ENCODE measurements at places on chromosomes 6 and 20. TPM values are rescaled to one million over a fixed set of nuclear protein-coding genes. Genes with fewer than 3 reads are reported as not detected.

DNA sequence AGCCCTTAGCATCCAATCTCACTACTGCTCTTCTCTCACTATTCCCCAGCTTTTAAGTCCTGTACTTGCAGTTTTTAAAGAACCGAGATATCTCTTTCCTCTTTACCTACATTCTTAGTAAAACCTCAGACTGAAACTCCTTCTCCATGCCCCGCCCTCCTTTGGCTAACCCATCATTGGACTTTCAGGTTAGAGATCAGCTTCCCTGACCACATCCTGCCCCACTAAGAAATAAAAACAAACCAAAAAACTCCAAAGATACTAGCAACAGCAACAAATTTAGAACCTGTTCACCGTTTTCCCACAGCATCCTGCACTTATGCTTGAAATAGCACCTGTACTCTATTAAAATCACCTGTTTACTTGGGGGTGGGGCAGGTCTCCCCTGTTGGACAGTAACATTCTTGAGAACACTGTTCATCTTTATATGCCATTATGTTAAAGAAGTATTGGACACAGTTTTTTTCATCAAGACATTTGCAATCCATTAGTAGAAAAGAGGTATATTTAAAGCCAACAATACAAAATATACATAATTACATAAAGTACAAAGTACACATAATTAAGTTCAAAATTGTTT, 16.3 kb upstream of the SMAP1 start:
- H3K36me3 ChIP-seq = no peaks in the 10 kb centered on the region
- peaks cover 4% of the 10 kb centered on the region for H3K4me1 ChIP-seq
- no peak for ATAC-seq
- H3K27me3 ChIP-seq = no peaks in the 10 kb centered on the region

- peaks cover 77% of the 10 kb centered on the region for H3K36me3 ChIP-seq
- peak overlapping the region; percentile 53 for H3K27ac ChIP-seq
- no peak overlapping the region for H3K4me3 ChIP-seq
- no peaks in the 10 kb centered on the region for H3K4me1 ChIP-seq
- no peaks in the 10 kb centered on the region for H3K27me3 ChIP-seq
These were observed 22.4 kb downstream of the JAG1 start for GRCh38 chr20:10651227-10651990.

DNA sequence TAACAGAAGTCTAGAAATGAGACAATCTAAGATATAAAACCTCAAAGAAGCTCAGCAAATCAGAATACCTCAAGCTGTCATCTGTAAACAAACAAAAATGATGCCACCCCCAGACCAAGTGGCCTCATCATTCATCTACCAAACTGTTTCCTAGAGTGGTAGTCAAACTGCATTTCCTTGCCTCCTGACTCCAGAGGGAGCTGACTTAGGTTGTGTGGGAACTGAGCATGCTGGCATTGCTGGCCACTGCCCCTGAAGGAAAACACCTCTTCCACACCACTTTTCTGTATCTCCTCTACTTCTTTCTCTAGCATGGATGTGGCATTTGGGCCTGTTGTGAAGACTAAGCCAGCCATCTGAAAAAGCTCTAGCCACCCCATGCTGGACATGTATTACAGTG, 56.3 kb downstream of the ZHX3 start:
- peaks cover 21% of the 10 kb centered on the region for H3K4me1 ChIP-seq
- H3K4me3 ChIP-seq = no peak overlapping the region
- ATAC-seq = no peak
- no peaks in the 10 kb centered on the region for H3K27me3 ChIP-seq

DNA sequence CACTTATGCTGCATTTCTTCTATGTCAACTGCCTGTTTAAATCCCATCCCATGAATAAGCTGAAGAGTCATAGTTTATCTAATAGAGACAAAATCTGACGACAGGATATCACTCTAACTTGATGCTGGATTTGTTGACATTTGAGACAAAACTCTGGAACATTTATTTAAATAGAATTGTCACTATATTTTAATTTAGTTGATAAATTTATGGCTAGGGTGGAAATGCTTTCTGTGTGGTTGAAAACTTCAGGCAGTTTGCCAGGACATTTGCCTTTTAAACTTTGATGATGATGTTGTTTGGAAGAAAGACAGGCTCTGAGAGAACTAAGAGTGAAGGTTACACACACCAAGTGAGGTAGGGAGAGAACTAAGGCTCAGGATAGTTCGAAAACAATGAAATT, 68.1 kb downstream of the GJA1 start:
- H3K4me3 ChIP-seq = no peak overlapping the region
- H3K27me3 ChIP-seq = no peaks in the 10 kb centered on the region
- no peaks in the 10 kb centered on the region for H3K4me1 ChIP-seq
- peak; percentile 22 for ATAC-seq
- no peaks in the 10 kb centered on the region for H3K36me3 ChIP-seq
- H3K27ac ChIP-seq = peak overlapping the region; percentile 39

- ATAC-seq = no peak
- H3K4me3 ChIP-seq = no peak overlapping the region
- no peak overlapping the region for H3K27ac ChIP-seq
- H3K4me1 ChIP-seq = no peaks in the 10 kb centered on the region
These were observed 21.9 kb upstream of the RREB1 start for GRCh38 chr6:7085911-7086310.

- no peak overlapping the region for H3K4me3 ChIP-seq
- H3K27me3 ChIP-seq = no peaks in the 10 kb centered on the region
- H3K4me1 ChIP-seq = peaks cover 80% of the 10 kb centered on the region
- H3K36me3 ChIP-seq = peaks cover 44% of the 10 kb centered on the region
These were observed 1.9 kb downstream of the APOM start for GRCh38 chr6:31657406-31658157.

CPXM1 gene
- 1.9 TPM for total RNA-seq

DNAH8 gene
- total RNA-seq = not detected

DNA sequence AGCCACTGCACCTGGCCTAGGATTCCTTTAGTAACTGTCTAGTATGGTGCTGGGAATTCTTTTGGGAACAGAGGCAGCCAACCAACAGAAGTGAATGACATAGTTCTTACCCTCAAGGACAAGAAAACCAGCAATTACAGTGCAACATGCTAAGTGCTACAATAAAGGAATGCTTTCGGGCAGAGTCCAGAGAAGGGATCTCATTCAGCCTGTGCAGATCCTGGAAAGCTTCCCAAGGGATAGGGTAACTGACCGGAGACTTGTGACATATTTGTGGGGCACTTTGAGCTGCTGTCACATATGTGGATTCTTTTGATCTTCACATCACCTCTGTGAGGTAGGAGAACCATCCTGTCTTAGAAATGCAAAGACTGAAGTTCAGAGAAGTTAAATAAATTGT, 46.8 kb downstream of the C6orf15 start:
- H3K27me3 ChIP-seq = peaks cover 29% of the 10 kb centered on the region
- no peak overlapping the region for H3K4me3 ChIP-seq
- ATAC-seq = no peak
- H3K36me3 ChIP-seq = no peaks in the 10 kb centered on the region

- H3K27me3 ChIP-seq = no peaks in the 10 kb centered on the region
- H3K27ac ChIP-seq = no peak overlapping the region
- H3K4me3 ChIP-seq = no peak overlapping the region
- H3K4me1 ChIP-seq = no peaks in the 10 kb centered on the region
These were observed 38.3 kb downstream of the ATG5 start for GRCh38 chr6:106287215-106287614.

DNA sequence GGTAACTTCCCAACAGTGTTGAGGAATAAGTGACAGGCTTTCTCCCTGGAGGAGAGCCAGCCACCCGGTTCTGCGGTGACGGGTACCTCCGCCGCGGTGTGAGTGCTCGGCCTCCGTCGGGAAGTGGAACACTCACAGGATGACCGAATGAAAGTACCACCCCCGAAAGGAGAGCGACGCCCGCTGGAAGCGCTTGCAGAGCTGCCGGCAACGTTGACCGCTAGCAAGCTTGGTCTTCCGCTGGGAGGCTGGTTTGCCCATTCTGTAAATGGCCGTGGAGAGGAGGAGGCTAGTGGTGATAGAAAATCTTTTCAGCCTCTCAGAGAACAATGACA, 614 bp upstream of the TMEM242 start:
- H3K36me3 ChIP-seq = peaks cover 12% of the 10 kb centered on the region
- H3K27me3 ChIP-seq = no peaks in the 10 kb centered on the region
- peaks cover 8% of the 10 kb centered on the region for H3K4me1 ChIP-seq
- peak overlapping the region; percentile 88 for H3K27ac ChIP-seq
- ATAC-seq = peak; percentile 68
- peak overlapping the region; percentile 81 for H3K4me3 ChIP-seq

SLC22A7 gene
- not detected for total RNA-seq

GRCh38 chr6:92289831-92290230, 1129.5 kb downstream of the EPHA7 start:
- no peak overlapping the region for H3K4me3 ChIP-seq
- no peaks in the 10 kb centered on the region for H3K36me3 ChIP-seq
- H3K27ac ChIP-seq = no peak overlapping the region
- no peak for ATAC-seq

CCN5 gene
- total RNA-seq = 52.9 TPM

OR2H1 gene
- total RNA-seq = not detected

DNA sequence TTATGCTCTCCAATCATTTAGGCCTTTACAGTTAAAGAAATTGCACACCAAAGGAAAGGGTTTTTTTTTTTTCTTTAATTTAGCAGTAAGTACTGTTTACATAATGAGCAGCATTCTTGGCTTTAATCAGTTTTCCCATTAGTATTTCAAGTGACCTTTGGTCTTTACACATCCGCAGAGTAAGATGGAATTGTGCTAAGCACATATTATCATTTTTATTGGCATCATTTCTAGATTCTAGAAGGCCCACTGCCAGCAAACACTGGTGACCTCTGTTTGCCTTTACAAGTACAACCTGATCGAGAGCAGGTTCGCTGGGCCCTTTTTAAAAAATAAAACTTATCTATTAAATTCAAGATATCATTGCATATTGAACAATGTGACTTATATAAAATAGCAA, 104.3 kb downstream of the ADGRG6 start:
- H3K27me3 ChIP-seq = no peaks in the 10 kb centered on the region
- H3K27ac ChIP-seq = no peak overlapping the region
- no peak for ATAC-seq
- no peaks in the 10 kb centered on the region for H3K36me3 ChIP-seq
- no peak overlapping the region for H3K4me3 ChIP-seq

- no peak overlapping the region for H3K27ac ChIP-seq
- H3K4me1 ChIP-seq = no peaks in the 10 kb centered on the region
- no peaks in the 10 kb centered on the region for H3K36me3 ChIP-seq
These were observed 32.8 kb downstream of the APCDD1L start for GRCh38 chr20:58482416-58482815.

COL21A1 gene
- total RNA-seq = 5.3 TPM

DNA sequence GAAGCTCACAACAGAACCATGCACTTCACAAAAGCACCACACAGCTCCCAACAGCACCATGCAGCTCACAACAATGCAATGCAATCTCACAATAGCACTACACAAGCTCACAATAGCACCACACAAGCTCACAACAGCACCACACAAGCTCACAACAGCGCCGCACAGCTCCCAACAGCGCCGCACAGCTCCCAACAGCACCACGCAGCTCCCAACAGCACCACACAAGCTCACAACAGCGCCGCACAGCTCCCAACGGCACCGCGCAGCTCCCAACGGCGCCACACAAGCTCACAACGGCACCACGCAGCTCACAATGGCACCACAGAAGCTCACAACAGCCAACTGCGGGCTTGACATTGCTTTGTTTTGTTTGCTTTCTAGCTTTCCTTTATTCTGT, 198.1 kb downstream of the DLL1 start:
- no peak for ATAC-seq
- H3K4me1 ChIP-seq = no peaks in the 10 kb centered on the region
- no peaks in the 10 kb centered on the region for H3K36me3 ChIP-seq
- H3K27ac ChIP-seq = no peak overlapping the region
- H3K4me3 ChIP-seq = no peak overlapping the region

DNA sequence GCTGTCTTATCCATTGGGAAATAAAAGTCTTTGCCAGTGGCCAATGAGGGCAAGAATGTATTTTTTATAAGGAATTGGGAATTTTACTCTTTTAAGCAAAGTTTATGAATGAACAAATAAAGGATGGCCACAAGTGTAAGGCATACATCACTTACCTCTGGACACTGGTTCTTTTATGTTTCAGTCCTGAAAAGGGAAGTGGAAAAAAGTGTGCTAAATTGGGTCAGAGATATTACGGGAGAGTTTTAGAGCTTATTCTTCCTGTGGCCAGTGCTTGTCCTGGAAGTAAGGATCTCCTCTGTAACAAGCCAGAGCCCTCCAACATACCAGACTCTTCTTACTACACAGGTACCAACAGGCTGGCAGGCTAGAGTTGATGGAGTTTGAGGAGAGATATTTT, 22.5 kb upstream of the RIPK1 start:
- ATAC-seq = no peak
- H3K27ac ChIP-seq = no peak overlapping the region
- H3K4me1 ChIP-seq = no peaks in the 10 kb centered on the region
- no peaks in the 10 kb centered on the region for H3K27me3 ChIP-seq

GRCh38 chr6:138007014-138007472, 100.2 kb downstream of the PERP start:
- H3K4me1 ChIP-seq = no peaks in the 10 kb centered on the region
- H3K36me3 ChIP-seq = no peaks in the 10 kb centered on the region
- H3K27ac ChIP-seq = no peak overlapping the region
- H3K27me3 ChIP-seq = no peaks in the 10 kb centered on the region
- H3K4me3 ChIP-seq = no peak overlapping the region

BCAS1 gene
- not detected for total RNA-seq

- no peaks in the 10 kb centered on the region for H3K4me1 ChIP-seq
- ATAC-seq = no peak
- no peaks in the 10 kb centered on the region for H3K27me3 ChIP-seq
- H3K36me3 ChIP-seq = no peaks in the 10 kb centered on the region
- no peak overlapping the region for H3K4me3 ChIP-seq
These were observed 167.4 kb upstream of the OLIG3 start for GRCh38 chr6:137661601-137662000.

TRERF1 gene
- 4.7 TPM for total RNA-seq

TCP11 gene
- total RNA-seq = not detected

GID8 gene
- 26.8 TPM for total RNA-seq

SYCP2 gene
- 3.0 TPM for total RNA-seq

DNA sequence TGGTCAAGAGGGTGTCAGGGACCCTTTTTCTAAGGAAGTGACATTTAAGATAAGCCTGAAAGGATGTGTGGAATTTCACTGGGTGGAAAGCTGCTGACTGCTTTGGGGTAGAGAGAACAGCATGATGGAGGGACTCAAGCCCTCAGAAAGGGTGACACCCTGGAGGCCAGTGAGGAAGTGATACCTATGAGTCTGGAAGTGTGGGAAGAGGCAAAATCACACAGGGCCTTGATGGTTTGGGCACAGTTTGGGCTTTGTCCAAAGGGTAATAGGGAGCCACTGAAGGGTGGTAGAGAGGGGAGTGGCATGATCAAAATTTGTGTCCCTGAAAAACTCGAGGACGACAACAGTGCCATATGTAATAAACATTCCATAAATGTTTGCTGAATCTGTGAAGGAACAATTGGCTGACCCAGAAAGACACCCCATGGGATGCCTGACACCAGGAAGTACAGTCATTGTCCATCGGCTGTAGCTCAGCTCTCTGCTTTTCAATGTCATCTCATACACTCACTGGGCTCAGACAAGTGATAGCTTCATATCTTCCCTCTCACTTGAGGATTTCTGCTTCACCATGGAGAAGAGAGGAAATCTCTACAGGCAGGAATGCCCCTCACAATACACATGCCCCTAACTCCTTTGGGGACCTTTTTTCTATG, 21.3 kb downstream of the CASS4 start:
- no peak for ATAC-seq
- no peak overlapping the region for H3K4me3 ChIP-seq
- H3K27me3 ChIP-seq = no peaks in the 10 kb centered on the region
- no peaks in the 10 kb centered on the region for H3K36me3 ChIP-seq
- peaks cover 24% of the 10 kb centered on the region for H3K4me1 ChIP-seq
- H3K27ac ChIP-seq = peak overlapping the region; percentile 69

Data from gastroesophageal sphincter (tissue), 4 donors.